ENCODE measurements at places on chromosomes 2 and 18.

GRCh38 chr2:7849027-7849426 is 832.8 kb upstream of the ID2 start:
- DNase-seq = no peak

- DNase-seq = no peak
Measured at GRCh38 chr2:152405206-152406118, 70.5 kb downstream of the FMNL2 start.

- no peak for DNase-seq
Measured at GRCh38 chr2:218389333-218390150, 7.5 kb downstream of the SLC11A1 start.

DNA sequence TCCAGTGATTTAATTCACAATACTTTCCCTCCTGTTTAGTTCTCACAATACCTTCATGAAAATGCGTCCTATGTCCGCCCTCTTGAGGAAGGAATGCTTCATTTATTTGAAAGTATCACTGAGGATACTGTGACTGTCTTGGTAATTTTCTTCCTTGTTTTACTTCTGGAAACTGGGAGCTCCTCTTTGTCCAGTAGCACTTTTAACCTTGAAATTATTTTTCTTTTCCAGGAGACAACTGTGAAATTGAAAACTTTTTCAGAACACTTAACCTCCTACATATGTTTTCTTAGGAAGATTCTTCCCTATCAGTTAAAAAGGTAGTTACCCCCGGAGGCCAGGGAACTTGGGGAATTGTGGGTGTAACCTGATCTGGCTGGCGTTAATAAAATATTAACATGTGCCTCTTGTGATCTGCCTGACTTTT is 58.9 kb upstream of the STON1 start:
- DNase-seq = peak; percentile 34

GRCh38 chr18:62918361-62918760 is 203.0 kb downstream of the PHLPP1 start:
- no peak for DNase-seq

DNA sequence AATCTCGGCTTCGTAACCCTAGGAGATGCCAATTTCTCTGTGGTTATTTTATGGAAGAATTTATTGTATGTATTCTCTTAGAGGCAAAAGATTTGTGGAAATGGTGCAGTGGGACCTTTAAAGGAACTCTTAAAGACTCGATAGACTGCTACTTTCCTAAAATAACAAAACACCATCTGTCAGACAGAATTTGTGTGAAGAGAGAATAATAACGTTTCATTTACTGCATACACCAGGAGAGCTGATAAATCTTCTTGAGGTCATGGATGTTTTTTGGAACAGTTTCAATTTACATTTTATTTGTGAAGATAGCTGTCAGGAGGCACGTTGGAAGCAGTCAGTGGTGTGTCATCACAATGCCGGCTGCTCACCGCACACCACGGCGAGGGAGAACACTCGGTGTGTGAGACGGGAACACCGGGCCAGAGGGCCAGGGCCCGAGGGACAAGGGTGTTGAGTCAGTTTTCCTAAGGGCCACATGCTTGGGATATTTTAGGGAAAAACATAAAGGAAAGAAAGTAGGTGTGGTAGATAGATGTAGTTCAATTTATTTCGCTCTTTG is 1681.0 kb upstream of the DDX18 start:
- no peak for DNase-seq

DNA sequence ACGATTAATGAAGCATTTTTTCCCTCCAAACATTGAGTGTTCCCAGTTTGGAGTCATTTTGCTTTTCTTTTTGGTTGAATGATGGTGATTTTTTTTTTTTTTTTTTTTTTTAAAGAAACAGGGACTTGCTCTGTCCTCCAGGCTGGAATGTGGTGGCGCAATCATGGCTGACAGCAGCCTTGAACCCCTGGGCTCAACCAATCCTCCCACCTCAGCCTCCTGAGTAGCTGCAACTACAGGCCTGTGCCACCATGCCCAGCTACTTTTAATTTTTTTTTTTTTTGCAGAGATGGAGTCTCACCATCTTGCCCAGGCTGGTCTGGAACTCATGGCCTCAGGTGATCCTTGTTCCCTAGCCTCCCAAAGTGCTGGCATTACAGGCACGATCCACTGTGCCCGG is 46.2 kb downstream of the IMPA2 start:
- no peak for DNase-seq

- DNase-seq = no peak
Measured at GRCh38 chr2:224084266-224084892, 45.3 kb upstream of the SERPINE2 start.

DNA sequence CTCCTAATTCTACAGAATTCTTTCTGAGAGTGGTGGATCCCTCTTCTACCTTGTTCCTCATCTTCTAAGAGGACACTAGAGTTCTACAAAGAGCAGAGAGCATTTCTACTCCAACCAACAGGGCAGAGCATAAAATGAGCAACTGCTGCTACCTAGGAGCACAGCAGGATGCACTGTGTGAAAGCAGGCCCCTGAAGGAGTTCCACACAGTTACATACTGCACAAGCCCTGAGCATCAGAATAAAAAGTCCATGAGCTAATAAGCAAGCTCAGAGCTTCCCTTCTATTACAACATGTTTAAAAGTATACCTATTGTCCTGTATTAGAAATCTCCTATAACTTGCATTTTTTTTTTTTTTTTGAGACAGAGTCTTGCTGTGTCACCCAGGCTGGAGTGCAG is 8.4 kb downstream of the FHL2 start:
- no peak for DNase-seq

DNA sequence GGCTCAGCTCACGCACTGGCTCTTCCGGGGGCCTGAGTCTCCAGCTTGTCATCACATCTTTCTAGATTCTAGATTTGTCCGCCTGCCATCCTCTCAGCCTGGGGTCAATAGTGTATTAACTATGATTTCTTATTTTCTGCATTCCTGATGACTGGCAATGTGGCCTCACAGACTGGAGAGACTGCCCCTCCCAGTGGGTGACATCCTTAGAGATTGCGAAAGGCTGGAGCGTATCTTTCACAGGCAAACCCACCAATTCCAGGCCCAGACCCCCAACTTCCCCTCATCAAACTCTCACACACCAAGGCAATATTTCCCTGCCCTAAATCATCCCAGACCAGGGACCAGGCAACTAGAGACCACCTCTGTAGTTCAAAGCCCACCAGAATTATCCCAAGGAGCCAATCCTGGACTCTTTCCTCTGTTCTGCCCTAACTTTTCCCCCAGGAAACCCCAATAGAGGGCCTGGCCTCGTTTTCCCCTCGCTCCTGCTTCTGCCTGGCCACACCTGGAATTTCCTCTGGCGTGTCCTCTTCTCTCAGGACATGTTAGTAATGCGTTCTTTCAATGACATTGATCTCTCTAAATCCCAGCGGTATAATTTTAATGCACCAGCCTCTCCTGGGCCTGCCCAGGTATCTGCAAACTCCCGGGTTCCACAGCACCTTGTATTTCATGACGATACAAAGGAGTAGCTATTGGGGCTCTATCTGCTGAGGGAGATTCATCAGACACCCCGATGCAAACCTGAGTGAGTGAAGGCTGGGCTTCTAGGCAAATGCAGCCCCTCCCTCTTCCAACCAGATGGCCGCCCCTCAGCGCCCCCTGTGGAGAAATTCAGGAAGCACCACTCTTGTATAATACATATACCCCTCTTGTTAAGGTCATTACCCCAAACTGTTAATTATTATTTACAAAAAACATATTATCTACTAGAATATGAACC is 2.4 kb upstream of the KCNF1 start:
- peak; percentile 92 for DNase-seq

- DNase-seq = no peak
Measured at GRCh38 chr2:179995741-179996515, 11.2 kb downstream of the CWC22 start.
